ENCODE measurements at places on chromosomes 1 and 21. TPM values are rescaled to one million over a fixed set of nuclear protein-coding genes. Genes with fewer than 3 reads are reported as not detected.

TSPAN1 gene
- total RNA-seq: 0.49 TPM

NUDT4B gene
- total RNA-seq: 36.6 TPM

FCRL4 gene
- not detected for total RNA-seq

PDZK1 gene
- 0.31 TPM for total RNA-seq

MSH4 gene
- total RNA-seq: under 0.01 TPM

OR2T29 gene
- not detected for total RNA-seq

NTPCR gene
- 7.1 TPM for total RNA-seq

TDRD5 gene
- not detected for total RNA-seq

PDC gene
- not detected for total RNA-seq

CNKSR1 gene
- total RNA-seq: not detected

S100A5 gene
- total RNA-seq: not detected

IL22RA1 gene
- total RNA-seq: not detected

PGBD5 gene
- 0.25 TPM for total RNA-seq

ITPKB gene
- total RNA-seq: 38.4 TPM

DYNLT5 gene
- 2.9 TPM for total RNA-seq

STYXL2 gene
- not detected for total RNA-seq

F3 gene
- 3.5 TPM for total RNA-seq

FCRLA gene
- 0.06 TPM for total RNA-seq

PLA2G2F gene
- total RNA-seq: not detected

ETV3L gene
- not detected for total RNA-seq

SLC35F3 gene
- not detected for total RNA-seq

RCC2 gene
- 58.8 TPM for total RNA-seq

RSPH1 gene
- not detected for total RNA-seq

Measured in bladder microvascular endothelial cell (primary cell).